ENCODE measurements at places on chromosomes 5 and 9.

DNA sequence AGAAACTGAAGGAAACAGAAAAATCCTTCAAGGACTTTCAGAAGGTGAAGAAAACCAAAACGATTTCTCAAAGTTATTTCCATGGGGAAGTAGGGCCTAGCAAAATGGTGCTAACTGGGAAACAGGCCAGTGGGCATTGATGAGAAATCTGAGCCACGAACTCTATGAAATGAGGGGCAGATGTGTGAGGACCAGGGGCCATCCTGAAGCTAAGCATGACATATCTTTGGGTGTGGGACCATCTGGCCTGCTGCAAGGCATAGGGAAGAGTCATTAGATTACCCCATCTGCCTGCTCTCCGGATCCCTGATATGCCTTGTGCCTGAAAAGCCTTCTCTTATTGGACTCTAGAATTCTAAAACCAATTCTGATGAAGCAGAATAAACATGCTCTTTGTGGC lies 143.8 kb downstream of the PALM2AKAP2 start:
- DNase-seq, result no peak

GRCh38 chr5:134530301-134531077 lies 5.0 kb downstream of the JADE2 start:
- no peak for DNase-seq

- DNase-seq, result peak; percentile 56
Measured at GRCh38 chr5:138469540-138470321, 4.5 kb downstream of the EGR1 start.

DNA sequence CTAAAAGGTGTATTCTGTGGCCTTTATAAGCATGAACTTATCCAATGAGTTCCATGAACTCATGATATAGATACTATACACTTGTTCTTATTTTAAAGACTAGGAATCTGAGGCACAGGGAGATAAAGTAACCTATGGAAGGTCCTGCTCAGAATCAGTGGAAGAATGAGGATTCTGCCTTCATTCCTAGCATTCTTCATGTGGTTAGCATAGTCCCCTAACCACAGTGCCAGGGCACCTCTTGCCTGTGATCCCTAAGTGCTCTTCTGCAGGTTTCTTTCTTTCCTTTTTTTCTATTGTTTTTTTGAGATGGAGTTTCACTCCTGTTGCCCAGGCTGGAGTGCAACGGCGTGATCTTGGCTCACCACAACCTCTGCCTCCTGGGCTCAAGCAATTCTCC lies 174.1 kb downstream of the C9orf152 start:
- DNase-seq, result no peak

DNA sequence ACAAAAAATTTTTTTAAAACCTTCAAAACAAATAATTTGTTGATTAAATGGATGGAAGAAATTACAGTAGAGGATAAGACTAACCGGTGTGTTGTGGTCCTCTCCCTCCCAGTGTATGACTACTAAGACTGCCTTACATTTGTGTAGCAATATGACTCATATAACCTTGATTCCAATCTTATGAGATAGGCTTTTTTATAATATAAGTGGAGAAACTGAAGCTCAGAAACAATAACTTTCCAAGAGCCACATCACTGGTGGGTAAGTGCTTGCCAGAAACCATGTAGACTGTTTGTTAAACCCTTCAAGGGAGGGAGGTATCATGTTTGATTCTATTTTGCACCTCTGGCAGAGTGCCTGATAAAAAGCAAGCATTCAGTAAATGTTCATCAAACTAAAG lies 47.5 kb downstream of the NLN start:
- peak; percentile 41 for DNase-seq

DNA sequence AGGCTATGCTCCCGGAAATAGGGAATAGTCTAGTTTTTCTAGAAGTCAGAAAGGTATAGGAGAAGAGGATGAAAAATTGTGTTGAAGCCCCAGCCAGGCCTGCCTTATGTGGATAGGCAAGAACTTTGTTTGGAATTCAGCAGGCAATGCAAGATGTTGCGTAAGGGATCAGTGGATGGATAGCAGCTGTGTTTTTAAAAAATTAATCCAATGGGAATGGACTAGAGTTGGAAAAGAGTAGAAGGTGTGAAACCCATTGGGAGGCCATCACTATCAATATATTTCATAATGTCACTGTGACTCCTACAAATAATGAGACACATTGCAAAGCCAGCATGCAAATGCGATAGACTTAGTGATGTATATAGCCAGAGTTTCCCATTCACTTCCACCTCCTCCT lies 281.9 kb downstream of the MARCHF11 start:
- no peak for DNase-seq

DNA sequence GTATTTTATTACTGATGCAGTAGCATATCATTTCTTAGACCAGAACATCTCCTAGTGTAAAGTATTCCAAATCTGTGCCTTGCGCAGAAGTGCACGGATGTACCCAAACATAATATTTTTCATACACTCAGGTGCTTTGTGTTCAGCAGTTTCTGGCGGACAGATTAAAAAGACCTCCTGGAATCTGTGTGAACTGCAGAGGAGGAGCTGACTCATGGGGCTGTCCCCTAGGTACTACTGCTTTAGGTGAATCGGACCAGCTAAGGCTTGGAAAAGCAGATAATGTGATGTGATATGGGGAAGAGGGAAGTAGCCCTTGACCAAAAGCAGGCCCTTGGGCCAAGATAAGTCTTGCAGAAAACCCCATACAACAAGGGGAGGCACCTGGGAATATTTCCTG lies 310.1 kb downstream of the PLK2 start:
- no peak for DNase-seq

All from retinal pigment epithelial cell (primary cell).